ENCODE measurements at places on chromosomes 6 and 20.

- DNase-seq: no peak
These were observed 1.5 kb upstream of the SLC17A3 start for GRCh38 chr6:25875563-25875905.

GRCh38 chr6:46989398-46989797 lies 52.7 kb downstream of the ADGRF1 start:
- DNase-seq: no peak

- no peak for DNase-seq
These were observed 636.0 kb downstream of the BCKDHB start for GRCh38 chr6:80742481-80742880.

DNA sequence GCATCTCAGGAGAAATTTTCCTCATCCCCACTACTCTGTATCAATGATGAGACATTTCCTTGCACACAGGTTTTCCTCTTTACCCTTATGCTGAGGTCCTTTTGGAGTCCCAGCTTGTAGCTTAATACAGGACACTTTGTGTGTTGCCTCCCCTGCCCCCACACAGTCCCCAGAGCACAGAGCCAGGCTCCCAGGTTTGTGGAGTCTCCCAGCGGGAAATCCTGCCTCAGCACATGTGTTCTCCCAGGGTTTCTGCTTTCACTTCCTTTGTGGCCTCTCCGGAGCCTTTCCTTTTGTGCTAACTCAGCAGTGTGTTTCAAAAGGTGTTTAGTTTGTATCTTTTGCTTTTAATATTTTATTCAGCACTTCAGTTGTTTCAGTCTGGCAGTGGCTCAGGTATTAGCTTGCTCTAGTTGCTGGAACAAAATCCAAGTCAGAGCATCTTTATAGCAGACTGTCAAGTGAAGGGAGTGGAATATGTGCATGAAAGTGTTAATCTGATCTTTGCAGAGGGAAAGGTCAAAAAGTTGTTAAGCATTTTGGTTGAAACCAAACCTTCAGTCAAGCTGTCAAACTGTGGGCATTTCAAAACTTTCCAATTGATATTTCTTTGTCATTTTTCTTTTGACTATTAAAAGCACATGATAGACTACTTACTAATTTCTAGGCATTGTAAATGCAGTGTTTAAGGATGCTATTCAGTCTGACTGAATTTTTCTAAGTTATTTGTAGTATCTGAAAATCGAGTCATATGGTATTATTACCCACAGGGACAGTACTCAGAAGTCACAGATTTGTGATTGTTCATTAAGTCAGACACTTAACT lies 8.6 kb downstream of the SNX9 start:
- DNase-seq: no peak

GRCh38 chr6:126890055-126890454 lies 228.4 kb upstream of the RSPO3 start:
- DNase-seq: no peak

DNA sequence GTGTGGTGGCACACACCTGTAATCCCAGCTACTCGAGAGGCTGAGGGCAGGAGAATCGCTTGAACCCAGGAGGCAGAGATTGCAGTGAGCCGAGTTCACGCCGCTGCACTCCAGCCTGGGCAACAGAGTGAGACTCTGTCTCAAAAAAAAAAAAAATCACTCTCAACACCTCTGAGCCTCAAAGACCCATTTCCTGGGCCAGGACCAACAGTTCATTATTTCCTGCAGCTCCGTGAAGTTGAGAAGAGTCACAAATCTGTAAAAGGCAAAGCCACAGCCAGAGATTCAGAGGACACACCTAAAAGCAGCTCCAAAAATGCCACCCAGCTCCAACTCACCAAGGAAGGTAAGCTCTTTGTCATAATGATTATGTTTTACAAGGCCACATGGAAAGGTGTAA lies 15.2 kb upstream of the NOP56 start:
- DNase-seq: no peak

- no peak for DNase-seq
These were observed 84.4 kb downstream of the INSM1 start for GRCh38 chr20:20452254-20452676.

DNA sequence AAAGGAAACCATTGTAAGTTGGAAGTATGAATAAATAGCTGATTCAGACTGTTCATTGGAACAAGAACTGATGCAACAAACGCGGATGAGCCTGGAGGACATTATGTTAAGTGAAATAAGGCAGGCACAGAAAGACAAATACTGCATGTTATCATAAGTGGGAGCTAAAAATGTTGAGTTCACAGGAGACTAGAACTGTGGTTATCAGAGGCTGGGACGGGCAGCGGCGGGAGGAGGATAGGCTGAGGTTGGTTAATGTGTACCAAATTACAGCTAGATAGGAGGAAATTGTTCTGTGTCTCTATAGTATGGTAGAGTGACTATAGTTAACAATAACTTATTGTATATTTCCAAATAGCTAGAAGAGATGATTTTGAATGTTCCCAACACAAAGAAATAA lies 40.8 kb downstream of the FAM229B start:
- no peak for DNase-seq

DNA sequence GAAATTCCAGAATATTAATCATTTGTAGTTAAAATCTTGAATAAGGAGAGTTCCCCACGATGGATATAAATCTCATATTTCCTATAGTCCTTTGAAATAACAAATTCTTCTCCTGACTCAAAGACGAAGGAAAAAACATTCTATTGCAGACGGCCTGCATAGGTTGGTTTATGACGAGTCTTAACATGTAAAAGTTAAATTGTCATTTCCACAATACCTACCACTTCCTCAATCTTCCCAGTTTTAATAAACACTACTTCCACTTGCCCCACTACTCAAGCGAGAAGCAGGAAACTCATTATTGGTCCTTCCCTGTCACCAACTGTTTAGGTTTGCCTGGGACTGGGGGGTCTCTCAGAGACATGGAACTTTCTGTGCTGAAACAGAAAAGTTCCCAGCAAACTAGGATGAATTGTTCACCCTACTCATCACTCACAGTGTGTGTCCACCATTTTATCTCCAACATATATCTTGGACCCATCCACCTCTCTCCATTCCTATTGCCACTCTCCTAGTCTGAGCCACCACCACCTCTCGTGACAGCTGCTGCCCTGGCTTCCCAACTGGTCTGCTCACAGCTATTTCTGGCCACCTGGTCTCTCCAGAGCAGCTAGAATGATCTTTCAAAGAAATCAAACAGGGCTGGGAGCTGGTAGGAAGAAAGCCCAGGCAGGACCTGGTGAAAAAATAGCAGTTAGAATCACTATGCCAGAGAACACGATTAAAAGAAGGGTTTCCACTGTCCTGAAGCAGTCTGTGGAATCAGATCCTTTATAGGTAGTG lies 15.1 kb upstream of the ZSCAN9 start:
- no peak for DNase-seq

DNA sequence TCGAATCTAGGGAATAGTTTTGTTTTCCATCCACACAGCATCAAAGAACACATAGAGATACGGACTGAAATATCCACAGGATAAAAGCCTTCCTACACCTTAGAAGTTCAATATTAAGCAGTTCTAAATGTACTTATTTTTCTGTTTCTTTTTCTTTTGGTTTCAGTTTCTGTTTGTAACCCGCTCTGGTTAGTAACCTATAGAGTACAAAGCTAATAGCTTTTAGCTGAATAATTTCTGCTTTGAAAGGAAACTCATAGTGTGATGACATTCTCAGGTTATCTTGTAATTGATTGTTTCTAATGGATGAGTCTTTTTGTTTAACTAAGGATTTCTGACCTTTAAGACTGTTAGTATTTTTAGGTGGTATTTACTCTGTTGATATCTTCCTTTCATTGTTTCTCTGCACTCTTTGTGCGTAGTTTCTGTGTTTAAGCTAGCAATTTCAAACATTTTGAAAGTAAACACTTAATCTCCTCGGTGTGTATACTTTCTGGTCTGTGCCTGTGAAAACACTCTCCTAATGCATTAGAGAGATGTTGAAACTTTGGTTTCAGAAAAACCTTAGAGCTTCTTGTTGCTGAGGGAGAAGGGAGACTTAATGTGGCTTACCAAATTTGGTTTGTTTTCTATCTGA lies 385.5 kb downstream of the HDGFL1 start:
- DNase-seq: no peak

- DNase-seq: no peak
These were observed 147.9 kb upstream of the PDE7B start for GRCh38 chr6:135703621-135704020.

- no peak for DNase-seq
These were observed 30.5 kb upstream of the ADGRF1 start for GRCh38 chr6:47072667-47073066.

- no peak for DNase-seq
These were observed 104.8 kb downstream of the TASP1 start for GRCh38 chr20:13533946-13534345.

DNA sequence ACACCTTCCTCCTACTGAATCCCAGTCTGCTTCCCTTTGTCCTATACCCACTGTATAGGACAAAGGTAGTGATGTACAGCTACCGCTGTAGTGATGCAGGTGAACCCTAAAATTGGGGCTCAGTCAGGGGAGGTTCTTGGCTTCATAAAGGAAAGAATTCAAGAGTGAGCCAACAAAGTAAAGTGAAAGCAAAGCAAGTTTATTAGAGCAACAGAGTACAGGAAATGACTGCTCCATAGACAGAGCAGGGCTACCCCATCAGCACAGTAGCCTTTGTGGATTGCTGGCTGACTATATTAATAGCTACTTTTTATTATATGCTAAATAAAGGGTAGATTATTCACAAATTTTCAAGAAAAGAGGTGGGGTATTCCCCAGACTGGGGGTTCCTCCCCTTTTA lies 3.3 kb upstream of the C20orf202 start:
- DNase-seq: no peak

- DNase-seq: no peak
These were observed 7.5 kb upstream of the FOXP4 start for GRCh38 chr6:41538556-41539182.

- no peak for DNase-seq
These were observed 21.6 kb downstream of the TOX2 start for GRCh38 chr20:43936104-43936770.

- DNase-seq: no peak
These were observed 185.7 kb upstream of the MARCKS start for GRCh38 chr6:113671421-113671820.

DNA sequence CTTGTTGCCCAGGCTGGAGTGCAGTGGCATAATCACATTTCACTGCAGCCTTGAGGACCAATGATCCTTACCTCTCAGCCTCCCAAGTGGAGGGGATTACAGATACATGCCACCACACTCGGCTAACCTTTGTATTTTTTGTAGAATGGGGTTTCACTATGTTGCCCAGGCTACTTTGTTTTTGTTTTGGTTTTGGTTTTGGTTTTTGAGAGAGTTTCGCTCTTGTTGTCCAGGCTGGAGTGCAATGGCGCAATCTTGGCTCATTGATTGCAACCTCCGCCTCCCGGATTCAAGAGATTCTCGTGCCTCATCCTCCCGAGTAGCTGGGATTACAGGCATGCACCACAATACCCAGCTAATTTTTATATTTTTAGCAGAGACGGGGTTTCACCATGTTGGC lies 105.5 kb downstream of the BMP7 start:
- no peak for DNase-seq

DNA sequence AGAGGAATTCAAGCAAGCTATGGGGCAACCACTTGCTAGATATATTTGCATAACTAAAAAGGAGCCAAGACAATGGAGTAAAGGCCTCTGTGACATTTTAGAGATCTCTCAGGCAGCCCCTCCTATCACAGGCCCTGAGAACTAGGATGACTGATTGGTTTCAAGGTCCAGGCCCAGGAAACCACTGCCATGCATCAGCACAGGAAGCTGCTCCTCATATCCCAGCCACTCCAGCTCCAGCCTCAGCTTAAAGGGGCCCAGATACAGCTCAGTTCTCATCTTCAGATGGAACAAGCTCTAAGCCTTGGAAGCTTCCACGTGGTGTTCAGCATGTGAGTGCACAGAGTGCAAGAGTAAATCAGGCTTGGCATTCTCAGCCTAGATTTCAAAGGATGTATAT lies 21.1 kb upstream of the THBS2 start:
- DNase-seq: no peak

DNA sequence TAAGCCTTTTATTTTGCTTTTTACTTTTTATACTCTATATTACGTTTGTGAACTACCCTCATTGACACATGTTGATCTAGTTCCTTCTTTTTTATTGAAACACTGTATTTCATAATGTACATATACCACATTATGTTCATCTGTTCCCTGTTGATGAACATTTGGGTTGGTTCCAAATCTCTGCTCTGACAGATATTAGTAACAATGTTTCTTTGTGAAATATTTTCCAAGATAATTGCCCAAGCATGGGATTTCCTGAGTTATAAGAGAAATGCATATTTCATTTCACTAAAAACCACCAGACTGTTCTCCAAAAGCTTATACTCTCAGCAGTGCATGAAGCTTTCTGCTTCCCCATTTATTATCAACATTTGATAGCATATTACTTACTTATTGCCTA lies 44.2 kb upstream of the TNFRSF21 start:
- DNase-seq: no peak

DNA sequence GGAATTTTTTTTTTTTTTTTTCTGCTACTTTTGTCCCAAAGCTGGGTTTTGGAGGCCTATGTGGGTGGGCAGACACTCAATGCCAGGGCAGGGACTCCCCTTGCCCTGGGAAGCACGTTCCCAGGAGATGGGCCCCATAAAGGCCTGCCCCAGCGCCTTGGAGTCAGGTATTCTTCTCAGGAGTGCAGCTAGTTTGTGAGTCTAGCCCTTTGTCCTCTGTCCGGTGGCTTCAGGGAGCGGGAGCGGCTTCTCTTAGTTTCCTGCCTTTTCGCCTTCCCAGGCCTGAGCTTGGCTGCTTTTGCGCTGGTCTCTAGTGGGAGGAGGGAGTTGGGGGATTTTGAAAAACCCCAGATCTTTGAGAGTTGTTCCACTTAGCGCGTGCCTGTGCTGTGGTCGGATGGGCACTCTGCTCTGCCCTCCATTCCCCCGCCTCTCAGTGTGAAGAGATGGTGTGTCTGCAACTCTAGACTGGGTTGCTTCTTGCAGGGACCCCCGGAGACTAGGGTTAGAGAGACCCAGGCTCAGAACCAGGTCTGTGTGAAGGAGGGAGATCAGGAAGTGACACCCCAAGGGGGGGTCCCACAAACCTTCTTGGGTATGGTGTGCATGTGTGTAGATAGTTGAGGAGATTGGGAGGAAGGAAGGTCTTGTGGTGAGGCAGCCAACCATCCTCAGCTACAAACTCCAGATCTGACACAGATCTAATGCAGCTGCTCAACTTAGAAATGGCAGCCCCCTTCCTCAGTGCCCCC lies 1.3 kb downstream of the PLCG1 start:
- DNase-seq: no peak

GRCh38 chr6:134249759-134250602 lies 67.9 kb downstream of the SGK1 start:
- no peak for DNase-seq

GRCh38 chr6:68726992-68727391 lies 91.9 kb downstream of the ADGRB3 start:
- DNase-seq: no peak

- no peak for DNase-seq
These were observed 402.8 kb downstream of the PKHD1 start for GRCh38 chr6:51684603-51685002.

- DNase-seq: no peak
These were observed at the start of gene SAMD5 for GRCh38 chr6:147508042-147508865. TSS of gene SAMD5 (plus strand) at chr6:147508690. CDS start at chr6:147508929, 239 bp downstream.

- no peak for DNase-seq
These were observed 299.1 kb downstream of the FOXC1 start for GRCh38 chr6:1908784-1909183.
